Muscle of back (tissue), 13 donors: ENCODE measurements at places on chromosomes 1 and 21. TPM values are rescaled to one million over a fixed set of nuclear protein-coding genes. Genes with fewer than 3 reads are reported as not detected.

DNA sequence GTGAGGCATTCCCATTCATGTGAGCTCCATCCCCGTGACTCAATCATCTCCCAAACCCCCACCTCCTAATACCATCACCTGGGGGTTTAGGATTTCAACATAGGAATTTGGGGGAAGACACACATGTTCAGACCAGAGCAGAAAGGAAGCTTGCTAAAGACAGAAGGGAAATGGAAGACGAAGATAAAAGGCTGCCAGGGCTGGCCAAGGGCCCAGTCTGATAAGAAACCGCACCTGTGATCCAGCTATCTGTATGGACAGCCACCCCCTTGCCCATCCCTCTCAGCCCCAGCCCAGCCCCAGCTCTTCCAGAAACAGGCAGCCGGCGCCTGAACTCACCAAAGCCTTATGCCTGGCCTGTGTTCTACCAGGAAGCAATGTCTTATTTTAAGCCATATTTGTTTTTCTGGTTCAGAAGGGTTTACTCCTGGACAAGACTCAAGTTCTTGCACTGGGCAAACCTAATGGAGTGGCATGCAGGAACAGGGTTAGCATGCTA lies 198.4 kb upstream of the VAMP3 start:
- DNase-seq, result no peak

- DNase-seq, result no peak
Measured at GRCh38 chr1:202234331-202235002, 40.9 kb downstream of the LGR6 start.

DNA sequence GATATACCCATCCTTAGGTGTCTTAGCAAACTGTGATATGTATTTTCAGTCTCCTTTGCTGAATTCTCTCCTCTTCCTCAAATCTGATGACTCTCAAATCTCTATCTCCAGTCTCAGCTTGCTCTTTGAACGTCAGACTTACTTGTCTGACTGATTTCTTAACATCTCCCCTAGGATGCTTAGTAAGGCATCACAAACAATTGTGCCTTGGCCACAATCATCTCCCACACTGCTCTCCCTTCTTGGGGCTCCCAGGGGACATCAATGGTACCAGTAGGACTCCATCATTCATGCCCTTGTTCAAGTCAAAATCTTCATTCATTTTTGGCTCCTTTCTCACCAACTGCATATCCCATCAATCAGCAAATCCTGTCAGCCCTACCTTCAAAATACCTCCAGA lies 42.0 kb downstream of the GNG12 start:
- no peak for DNase-seq

DNA sequence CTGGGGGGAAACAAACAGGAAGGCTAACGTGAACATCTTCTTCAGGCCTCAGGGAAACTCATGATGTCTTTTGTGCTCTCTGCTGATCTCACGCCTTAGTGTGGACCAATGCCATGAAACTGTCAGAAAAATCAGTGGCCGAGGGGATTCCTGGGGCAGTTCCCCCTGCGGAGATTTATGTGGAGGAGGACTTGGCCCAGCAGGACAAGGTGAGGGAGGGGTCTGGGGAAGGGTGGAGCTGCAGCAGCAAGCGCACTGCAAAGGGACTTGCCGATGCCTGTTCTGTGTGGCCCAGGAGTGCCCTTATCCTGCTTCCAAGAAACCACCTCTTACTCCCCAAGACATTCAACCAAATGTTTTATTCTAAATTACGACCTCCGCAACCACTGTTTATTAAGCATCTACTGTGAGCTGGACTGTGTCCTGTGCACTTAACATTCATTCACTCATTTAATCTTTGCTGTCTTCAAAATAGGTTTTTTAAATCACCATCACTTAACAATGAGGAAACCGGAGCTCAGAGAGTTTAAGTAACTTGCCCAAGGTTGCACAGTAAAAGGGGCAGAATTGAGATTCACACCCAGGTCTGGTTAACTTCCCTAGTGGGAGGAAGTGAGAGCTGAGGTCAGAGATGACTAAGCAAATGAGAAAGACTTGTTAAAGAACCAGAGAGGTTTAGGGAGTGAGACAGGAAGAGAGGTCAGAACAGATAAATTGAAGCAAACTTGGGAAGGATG lies 49.7 kb downstream of the FHAD1 start:
- DNase-seq, result no peak

DNA sequence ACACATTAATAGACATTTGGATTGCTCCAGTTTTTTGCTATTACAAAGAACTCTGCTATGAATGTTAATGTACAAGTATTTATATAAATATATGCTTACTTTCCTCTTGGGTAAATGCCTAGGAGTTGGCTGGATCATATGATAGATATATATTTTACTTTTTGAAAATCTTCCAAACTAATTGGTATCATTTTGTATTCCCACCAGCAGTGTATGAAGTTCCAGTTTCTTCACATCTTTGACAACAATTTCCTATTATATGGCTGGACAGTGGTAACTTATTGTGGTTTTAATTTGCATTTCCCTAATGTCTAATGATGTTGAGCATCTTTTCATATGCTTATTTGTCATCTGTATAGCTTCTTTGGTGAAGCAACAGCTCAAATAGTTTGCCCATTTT lies 23.8 kb upstream of the DIPK1A start:
- no peak for DNase-seq

DCST1 gene
- 0.13 TPM for polyA plus RNA-seq

DNA sequence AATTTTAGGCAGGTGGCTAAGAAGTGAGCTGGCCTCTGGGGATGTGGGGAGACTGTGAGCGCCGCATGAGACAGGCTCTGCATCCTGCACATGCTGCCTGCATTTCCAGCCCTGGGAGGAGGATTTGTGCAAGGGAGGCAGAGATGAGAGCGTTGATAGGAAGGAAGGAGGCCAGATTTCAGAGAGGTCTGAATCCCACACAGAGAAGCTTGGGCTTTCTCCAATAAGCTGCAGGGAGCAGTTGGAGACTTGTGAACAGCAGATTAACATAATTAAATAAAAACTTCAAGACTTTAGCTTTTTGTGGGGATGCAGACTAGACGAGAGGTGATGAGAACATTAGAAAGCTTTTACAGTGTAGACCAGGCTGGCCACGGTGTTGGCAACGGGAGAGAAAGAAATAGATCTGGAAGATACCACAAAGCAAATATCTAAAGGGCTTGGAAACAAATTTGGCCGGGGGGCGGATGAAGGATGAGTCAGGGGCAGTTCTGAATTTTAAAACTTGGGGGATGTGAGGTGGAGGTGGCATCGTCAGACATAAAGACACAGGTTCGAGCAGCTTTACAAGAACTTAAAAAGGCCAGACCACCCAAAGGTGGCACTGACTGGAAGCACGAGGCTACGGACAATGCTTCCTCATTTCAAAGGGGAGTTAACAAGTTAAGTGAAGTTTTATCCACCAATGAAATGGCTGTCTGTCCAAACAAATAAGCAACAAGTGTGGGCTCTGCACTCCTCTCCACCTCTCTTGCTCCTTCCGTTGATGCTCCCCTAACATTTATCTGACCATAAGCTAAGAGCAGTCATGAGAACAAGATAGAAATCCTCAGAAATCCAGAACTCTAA lies 57.0 kb downstream of the HIVEP3 start:
- DNase-seq, result no peak

OR2M7 gene
- not detected for polyA plus RNA-seq

DNA sequence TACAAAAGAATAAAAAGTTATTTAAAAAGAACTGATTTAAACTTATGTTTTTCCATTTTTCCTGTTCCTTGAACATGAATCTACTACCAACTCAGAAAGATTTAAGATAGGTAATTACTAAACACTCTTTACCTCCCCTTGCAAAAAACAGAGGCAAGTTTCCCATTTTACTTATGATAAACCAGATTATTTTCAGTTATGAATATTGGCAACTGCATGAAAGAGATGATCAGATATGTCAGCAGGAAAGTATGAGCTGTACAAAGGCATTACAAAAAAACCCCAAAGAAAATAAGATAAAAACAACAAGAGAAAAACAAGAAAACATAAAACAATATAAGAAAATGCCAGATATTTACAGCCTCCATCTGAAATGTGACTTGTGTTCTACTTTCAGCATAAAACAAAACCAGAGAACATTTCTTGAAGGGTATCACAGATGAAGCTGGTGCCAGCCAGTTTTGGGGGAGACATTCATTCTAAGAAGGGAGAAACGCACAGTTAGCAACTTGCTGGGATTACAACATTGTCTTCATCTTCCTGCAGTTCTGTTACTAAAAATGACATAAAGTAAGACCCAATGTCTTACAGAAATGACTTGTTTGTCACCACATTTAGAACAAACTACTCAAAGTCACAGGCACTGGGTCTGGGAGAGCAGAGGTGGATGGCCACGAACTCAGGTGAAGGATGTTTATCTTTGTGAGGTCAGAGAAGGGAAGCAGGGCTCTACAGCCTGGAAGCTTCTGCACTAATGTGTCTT lies 19.1 kb downstream of the ZC3H12A start:
- no peak for DNase-seq

RBM34 gene
- 66.0 TPM for polyA plus RNA-seq

- DNase-seq, result no peak
Measured at GRCh38 chr1:39754906-39755504, 16.1 kb downstream of the OXCT2 start.
